Stimulated activated CD8-positive, alpha-beta memory T cell treated with anti-CD3 and anti-CD28 coated beads, Interleukin-2, amount 100 ng/mL, for 48 hours (primary cell): ENCODE measurements at places on chromosomes 2 and 18.

DNA sequence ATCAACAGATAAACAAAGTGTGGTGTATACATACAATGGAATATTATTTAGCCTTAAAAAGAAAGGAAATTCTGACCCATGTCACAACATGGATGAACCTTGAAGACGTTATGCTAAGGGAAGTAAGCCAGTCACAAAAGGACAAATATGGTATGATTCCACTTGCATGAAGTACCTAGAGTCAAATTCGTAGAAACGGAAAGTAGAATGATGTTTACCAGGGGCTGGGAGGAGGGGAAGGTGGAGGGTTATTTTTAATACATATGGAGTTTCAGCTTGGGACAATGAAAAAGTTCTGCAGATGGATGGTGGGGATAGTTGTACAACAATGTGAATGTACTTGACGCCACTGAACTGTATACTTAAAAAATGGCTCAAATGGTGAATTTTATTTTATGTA lies 3.3 kb upstream of the DES start:
- DNase-seq = no peak

- DNase-seq = no peak
These were observed 56.6 kb downstream of the BMPR2 start for GRCh38 chr2:202432776-202433175.

- no peak for DNase-seq
These were observed 55.3 kb upstream of the ID2 start for GRCh38 chr2:8626572-8626971.

DNA sequence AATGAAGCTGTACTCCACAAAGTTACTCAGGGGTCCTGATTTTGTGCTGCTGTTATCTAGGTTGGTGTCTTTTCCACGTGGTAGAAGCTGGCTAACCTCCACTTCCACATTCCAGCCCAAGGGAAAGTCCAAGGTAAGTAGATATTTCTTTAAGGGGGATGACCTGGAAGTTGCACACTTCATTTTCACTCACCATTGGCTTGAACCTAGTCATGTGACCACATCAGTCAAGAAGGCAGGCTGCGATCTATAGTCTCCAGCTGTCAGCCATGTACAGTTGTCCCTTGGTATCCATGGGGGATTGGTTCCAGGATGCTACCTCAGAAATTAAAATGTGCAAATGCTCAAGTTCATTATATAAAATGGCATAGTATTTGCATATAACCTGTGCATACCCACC lies 31.9 kb upstream of the TGIF1 start:
- no peak for DNase-seq

DNA sequence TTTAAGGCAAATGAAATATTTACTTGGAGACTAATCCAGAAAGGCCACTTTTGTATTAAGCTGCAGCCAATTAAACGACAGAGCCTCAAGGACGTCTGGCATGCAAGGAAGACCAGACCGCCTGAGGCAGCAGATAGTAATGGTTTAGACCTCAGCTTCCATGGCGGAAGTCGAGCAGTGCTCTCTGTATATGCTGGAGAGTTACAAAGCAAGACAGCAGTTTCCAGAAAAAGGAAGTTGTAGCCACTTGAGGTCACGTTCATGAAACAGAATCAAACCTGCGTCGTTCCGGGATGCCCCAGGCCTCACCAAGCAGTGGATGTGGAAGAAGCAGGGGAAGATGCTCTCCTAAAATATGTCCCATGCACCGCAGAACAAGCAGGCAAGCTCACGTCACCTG lies 142.0 kb downstream of the PTGR3 start:
- no peak for DNase-seq

DNA sequence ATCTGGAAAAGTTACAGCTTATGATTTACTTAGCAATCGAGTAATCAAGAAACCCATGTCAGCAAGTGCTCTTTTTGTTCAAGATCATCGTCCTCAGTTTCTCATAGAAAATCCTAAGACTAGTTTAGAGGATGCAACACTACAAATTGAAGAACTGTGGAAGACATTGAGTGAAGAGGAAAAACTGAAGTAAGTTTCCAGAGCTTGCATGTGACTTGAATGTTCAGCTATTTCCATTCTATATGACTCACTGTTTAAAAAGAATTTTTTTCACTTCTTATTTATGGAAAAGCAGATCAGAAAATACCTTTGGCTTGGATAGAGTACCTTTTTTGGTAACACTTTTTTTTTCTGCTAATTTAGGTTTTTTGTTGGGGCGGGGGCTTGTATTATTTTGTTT lies 70.7 kb downstream of the PMS1 start:
- no peak for DNase-seq

GRCh38 chr2:177929662-177930522 lies 142.7 kb downstream of the PDE11A start:
- DNase-seq = no peak
